ENCODE measurements at places on chromosomes 7 and 10.

- no peak for DNase-seq
Observed at GRCh38 chr10:120593693-120594092, 136.7 kb downstream of the PLPP4 start.

DNA sequence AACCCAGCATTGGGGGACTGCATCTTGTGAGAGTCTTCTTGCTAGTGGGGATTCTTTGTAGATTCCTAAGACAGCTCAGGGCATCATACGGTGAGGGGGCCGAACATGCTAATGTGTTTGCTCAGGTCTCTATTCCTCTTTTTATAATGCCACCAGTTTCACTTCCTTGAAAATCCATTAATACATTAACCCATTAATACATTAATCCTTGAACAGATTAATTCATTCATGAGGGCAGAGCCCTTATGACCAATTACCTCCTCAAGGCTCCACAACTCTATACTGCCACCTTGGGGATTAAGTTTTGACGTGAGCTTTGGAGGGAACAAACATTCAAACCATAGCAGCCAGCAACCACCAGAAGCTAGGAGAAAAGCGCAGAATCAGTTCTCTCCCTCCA is 67.2 kb upstream of the POT1 start:
- no peak for DNase-seq

DNA sequence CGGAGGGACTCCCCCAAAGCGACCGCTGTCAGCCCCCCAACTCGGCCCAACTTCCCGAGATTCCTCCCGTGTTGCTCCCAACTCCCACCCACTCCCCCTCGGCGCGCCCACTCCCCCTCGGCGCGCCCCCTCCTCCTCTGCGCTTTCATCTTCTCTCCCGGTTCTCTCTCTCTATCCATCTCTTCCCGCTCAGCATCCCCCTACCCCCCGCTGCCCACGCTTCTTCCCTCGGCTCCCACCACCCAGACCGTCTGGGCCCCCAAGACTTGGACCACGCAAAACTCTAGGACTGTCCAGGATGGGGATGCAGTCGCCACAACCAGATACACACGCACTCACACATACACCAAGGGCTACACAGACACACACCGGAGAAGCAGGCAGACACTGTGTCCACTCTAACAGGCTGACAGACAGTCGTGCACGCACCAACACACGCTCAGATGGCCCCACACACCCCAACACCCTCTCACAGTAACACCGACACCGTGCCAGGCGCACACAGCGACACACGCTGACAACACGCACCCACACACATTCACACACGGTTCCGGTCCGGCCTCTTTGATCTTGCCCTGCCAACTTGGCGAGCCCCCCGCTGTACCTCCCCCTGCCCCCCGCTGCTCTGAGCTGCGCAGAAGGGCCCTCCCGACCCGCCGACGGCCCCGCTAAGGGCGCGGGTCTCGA is 1.1 kb downstream of the GRID1 start:
- DNase-seq = peak; percentile 62

GRCh38 chr10:132645630-132646442 is 108.2 kb downstream of the INPP5A start:
- peak; percentile 53 for DNase-seq

GRCh38 chr10:102118867-102119266 is 1.3 kb downstream of the LDB1 start:
- peak; percentile 71 for DNase-seq

DNA sequence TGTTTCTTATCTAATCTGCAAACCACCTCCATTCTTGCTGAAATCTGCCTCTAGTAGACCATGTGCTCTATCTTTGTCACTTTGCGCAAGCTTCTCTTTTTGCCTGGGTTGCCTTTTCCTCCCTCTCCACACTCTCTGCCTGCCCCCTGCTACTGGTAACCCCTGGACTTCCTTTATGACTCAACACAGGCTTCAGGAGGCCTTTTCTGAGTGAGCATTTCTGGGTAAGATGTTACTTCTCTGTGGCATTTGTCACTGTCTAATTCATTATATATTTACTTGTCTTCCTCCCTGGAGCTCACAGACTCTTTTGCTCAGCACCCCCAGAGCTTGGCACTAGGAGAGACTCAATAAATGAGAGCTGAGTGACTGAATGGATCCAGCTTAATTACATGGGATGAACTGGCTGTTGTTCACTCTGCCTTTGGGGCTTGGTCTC is 8.4 kb downstream of the GOLGA7B start:
- DNase-seq = no peak

DNA sequence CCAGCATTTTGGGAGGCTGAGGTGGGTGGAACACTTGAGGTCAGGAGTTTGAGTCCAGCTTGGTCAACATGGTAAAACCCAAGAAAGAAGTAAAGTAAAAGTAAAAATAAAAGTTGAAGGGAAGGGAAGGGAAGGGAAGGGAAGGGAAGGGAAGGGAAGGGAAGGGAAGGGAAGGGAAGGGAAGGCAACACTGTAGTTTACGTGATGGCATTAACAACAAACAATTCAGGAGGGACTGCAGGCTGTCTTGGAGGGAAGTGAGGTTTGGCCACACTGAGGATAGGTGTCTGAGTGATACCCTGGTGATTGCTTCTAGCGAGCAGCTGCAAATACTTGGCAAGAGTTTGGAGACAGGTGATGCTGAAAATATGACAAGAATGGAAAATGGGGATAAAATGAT is 298.0 kb downstream of the CALN1 start:
- no peak for DNase-seq

GRCh38 chr10:78871796-78872195 is 197.0 kb upstream of the ZMIZ1 start:
- DNase-seq = no peak

DNA sequence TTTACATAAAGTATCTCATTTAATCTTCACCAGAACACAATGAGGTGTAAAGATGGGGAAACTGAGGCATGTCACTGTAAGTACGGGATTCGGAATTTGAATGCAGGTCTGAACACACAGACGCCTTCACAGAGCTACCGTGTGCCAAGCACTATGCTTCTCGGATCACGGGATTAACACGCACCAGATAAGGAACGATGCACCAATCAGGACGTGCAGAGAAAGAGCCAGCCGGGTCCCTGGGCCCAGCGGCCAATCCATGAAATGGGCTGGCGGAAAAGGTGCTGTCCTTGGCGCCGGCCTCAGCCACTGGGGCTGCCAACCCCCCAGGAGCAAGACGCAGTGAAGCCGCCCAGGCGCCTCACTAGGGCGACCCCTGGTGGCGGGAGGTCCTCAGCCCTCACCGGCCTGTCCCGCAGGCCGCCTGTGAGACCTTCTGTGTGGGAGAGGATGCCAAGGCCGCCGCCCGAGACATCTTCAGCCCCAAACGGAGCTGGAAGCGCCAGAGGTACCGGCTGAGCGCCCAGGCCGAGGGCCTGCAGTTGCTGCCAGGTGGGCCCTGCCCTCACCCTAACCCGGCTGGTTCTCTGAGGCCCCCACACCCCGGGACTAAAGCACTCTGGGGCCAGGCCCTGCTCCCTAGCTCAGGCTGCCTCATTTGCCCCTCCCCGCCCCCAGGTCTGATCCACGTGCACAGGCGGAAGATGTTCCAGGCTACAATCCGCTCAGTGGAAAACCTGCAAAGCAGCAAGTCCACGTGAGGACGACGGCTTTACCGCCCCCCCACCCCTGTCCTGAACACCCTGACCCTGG is 15.6 kb downstream of the ATG9B start:
- DNase-seq = peak; percentile 95

DNA sequence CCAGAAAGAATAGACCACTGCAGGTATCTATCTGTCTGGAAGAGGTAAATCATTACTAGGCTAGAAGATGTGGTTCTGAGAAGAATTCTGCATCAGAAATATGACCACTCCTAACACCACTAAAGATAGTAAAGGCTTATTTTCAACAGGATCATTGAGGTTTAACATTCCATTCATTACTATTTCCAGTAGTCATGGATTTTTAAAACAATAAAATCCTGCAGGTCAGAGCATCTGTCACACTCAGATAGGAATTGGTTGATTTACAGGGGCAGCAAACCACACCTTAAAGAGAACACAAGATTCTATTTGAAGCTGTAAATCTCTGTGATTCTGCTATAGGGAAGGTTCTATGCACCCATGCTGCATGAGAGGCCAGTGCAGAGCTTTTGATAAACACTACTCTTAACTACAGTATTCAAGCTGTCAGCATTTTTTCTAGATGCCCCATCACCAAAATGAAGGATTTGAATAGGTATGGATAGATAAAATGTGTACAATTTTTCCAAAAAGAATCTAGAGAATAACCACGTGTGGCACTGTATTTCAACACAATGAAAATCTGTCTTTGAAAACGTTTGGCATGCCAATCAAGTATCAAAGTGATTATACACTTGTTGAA is 14.6 kb downstream of the LRRC17 start:
- DNase-seq = no peak

- no peak for DNase-seq
Observed at GRCh38 chr10:44102726-44103255, 282.1 kb downstream of the CXCL12 start.

DNA sequence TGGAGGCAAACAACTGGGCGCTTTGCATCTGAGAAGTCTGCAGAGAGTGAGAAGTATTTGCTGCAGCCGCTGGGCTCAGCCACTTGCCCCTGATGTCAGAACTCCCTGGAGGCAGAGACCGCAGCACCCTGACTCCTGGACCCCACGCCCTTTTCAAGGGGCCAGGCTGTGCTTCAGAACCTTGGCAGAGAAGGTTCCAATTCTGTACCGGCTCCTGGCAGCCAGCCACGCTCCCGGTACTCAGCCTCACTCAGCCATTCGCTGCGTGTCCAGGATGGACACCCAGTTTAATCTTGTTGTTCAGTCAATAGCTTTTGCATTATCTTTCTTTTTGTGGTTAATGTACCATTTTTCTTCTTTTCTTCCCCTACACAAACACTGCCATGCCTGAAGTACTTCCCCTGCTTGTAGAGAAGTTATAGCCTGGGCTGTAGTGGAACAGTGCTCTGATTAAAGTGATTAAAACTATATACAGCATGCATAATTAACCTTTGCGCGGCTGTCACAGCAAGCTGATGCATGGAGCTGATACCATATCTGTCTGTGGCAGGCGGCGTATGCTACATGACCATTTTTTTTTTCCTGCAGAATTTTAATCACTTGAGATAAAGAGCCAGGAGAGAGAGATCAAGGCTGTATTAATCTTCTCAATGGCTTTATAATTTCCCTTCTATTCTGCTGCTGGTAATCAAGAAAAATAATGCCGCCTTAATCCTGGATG is 578.5 kb downstream of the SDK1 start:
- DNase-seq = no peak

GRCh38 chr10:63718006-63718405 is 196.8 kb downstream of the REEP3 start:
- no peak for DNase-seq

DNA sequence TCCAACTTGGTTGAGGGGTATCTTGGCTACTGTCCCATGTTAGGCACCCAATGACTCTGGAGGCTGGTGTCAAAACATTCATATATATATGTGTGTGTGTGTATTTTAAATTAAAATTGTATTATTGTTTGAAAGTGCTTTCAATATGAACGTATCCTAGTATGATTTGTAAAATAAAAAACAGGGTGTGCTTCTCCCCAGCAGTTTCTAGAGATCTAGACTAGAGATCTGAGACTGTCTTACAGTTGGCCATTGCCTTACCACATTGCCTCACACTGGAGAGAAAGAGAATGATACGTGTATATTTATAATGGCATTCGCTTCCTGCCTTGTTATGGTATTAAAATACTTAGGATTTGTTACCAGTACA is 1.2 kb downstream of the BAG3 start:
- DNase-seq = no peak

DNA sequence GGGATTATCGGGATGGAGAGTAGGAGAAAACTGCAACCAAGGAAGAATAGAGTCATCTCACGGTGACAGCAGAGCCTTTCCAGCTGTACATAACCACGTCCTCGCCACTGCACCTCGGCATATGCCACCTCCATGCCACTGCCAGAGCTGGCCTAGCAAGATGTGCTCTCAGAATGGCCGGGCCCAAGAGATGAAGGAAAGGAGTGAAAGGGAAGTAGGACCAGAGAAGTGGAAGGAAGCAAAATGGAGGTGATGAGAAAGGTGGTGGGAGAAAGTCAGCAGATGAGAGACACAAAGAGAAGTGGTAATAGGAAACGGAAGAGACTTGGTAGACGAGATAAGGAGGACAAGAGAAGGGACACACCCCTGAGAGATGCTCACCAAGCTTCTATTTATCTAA is 8.0 kb upstream of the CALU start:
- no peak for DNase-seq

DNA sequence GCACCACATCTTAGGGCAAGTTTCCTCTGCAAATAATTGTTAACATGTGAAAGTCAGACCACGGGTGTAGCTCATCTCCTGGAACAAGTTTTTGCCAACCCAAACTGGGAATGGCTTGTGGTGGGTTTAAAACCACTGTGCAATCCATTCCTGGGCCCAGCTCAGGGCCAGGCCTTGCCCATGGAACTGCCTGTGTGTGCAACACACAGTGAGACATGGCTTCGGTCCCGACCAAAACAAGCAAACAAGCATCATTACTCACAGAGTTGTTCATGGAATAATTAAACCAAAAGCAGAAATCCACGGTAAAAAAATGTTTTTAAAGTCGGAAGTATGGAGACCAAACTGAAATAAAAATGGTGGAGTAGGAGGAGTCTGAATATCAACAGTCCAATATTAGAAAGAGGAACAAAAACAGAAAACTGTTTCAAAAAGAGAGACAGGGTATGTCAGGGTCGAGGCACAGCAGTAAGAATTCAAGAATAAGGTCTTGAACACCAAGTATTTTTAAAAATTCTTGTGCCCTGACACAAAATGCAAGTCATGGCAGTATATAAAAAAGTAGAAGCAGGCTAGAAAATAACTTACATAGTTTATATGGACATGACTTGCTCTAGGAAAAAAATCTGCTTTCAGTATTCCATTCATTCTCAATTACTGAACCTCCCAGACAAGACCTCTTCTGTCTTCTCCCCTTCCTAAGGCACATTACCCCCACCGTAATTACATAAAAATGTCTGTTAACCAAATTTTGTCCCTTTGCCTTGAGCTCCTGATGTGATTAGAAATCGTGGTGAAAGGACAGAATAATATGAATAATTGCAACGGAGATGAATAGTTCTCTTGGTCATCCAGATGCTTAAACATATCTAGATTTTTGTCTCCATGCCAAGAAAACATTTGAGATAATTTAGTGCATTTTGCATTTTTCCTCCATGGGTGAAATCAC is 88.4 kb downstream of the FAS start:
- DNase-seq = no peak

DNA sequence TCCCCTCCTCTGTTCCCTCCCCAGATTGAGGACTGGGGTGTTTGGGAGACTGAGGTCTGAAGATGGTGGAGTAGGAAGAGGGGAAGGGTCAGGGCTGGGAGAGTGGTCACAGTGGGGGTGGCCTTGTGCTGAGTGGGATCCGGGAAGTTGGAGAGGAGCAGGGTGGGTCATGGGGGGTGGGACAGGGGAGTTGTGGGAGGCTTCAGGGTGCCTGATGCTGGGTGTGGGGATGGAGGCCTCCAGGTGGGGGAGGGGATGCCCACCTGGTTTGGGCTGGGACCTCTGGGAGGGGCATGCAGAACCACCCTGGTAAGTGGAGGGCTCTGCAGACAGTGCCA is 2.6 kb downstream of the ZNF775 start:
- DNase-seq = peak; percentile 49

- no peak for DNase-seq
Observed at GRCh38 chr10:104501864-104502579, 139.1 kb upstream of the SORCS3 start.

- no peak for DNase-seq
Observed at GRCh38 chr10:23337616-23338015, 7.0 kb downstream of the C10orf67 start.
